Activated naive CD4-positive, alpha-beta T cell treated with anti-CD3 and anti-CD28 coated beads, Interleukin-2, amount 50 U/mL, for 16 hours (primary cell): ENCODE measurements at places on chromosomes 11 and 22.

GRCh38 chr11:1864831-1865665, 12.2 kb downstream of the LSP1 start:
- no peak for DNase-seq

GRCh38 chr11:25741886-25742285, 590.0 kb upstream of the ANO3 start:
- no peak for DNase-seq

DNA sequence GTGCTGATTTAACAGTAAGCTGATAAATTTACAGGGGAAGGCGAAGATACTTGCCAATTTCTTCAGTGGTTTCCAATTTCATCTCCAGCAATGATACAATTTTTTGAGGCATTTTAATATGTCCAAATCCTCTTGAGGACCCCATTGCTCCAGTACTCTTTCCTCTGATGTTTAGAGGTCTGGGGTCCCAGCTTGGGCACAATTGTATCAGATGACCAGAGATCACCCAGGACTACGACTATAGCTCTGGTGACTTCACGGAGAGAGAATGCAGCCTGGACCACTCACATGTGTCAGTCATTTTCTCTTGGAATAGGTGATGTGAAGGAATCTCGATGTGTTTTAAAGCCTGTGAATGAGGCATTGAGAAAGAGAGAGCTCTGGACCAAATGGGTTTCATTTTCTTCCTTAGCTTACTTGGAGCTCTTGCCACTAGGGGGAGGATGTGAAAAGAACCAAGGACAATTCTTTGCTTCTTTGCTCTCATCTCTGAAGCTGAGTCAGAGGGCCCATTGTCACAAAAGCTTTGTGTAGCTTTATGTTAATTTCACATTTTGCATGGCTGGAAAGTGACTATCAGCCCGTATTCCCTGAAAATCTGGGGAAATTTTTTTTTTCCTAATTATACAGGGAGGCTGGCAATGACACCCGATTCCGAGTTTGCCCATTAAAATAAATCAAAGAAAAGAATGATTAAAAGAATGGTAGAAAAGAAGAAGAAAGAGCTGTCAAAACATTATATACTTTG, 6.7 kb upstream of the CCDC90B start:
- DNase-seq: peak; percentile 25

DNA sequence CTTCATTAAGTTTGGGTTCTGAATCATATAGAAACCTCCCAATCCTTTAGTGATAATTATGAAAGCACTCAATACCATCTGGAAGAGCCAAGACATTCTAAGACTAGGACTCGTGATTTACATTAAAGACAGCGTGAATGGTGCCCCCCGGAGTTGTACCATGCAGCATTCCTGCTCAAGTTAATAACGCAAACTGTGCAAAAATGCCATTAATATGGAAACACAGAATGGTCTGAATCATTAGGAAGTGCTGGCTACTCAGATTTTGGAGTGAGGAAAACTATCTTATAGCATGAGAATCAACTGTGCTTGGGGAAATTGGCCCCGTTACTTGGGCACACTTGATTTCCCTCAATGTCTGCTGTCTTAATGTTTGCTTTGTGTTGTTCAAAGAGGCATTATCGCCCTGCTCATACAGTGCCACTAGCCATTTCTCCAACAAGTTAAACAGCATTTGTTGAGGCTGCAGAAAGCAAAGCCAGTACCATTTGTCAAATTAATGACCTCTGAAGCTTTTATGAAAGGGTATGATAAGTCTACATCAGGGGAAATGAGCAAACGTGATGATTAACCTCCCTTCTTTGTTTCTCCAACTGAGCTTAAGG, 18.5 kb upstream of the TPH1 start:
- DNase-seq: no peak

DNA sequence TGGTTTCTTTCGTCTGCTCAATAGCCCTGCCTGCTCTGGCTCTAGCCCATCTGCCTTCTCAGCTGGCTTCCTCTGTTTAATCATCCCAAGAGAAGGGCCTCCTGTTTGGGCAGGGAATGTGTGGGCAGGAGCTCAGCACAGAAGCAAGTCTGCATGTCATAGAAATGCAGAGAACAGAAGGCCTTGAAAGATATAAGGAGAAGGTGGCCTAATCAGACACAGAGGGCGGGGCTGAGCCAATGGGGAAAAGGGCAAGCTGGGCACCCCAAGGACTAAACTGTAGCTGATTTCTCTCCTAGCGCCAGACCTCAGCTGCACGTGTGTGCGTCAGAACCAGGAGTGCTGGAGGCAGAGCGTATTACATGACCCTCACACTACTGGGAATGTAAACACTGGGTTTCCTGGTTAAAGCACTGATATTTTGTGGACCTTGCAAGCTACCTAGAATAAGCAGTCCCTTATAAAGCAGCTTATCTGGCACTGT, 7.6 kb upstream of the CCKBR start:
- DNase-seq: no peak

GRCh38 chr11:94939346-94939745, 34.0 kb downstream of the CWC15 start:
- no peak for DNase-seq

GRCh38 chr22:31104869-31105268, 2.5 kb downstream of the SELENOM start:
- no peak for DNase-seq

DNA sequence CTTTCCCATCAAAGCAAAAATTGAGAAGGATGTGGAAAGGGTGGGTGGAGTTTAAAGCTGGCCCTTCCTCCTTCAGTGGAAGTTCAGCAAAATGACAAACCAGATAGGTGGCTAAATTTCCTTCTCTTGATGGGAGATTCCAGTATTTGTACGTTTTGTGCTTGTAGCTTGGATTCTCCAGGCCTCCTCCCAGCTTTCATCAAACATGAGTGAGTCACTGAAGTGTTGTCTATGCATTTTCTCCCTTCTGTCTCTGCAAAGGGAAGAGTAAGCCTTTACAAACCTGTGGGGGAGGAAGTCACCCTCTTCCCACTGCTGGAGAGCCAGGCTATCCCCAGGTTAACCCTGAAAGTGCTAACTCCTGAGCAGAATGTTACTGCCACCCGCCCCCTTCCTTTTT, 6.4 kb downstream of the MARK2 start:
- no peak for DNase-seq
